NCI-H146 (cell line): ENCODE measurements at places on chromosomes 13 and 19.

GRCh38 chr13:113158946-113159345 is 498 bp downstream of the PROZ start:
- DNase-seq: no peak

GRCh38 chr13:96744367-96745331 is 249.6 kb downstream of the OXGR1 start:
- DNase-seq: no peak

DNA sequence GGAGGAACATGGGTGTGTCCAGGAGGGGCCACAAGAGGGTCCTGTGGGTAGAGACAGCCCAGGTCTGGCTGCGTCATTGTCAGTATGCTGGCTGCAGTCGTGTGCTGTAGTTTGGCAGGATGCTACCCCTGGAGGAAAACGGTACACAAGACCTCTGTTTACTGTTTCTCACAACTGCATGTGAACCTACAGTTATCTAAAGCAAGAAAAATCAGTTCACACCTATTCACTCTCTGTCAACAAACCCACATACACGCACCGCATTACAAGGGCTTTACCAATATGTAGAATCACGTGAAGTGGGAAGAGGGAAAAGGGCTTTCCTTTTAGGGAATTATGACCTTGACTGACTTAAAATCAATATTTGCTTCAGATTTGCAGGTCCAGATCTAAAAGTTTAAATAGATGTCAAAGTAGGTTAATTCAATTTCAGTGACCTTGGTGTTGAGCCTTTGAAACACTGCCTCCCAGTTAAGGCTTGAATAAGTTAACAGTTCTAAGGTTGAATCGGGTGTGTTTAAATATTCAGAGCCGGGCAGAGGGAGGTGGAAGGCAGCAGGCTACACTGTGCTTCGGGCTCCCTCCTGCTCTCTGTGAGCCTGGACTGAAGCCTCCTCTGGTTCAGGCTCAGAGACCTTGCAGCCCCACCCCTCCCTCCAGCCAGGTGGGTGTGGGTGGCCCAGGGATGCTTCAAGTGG is 17.2 kb upstream of the MCF2L start:
- no peak for DNase-seq

DNA sequence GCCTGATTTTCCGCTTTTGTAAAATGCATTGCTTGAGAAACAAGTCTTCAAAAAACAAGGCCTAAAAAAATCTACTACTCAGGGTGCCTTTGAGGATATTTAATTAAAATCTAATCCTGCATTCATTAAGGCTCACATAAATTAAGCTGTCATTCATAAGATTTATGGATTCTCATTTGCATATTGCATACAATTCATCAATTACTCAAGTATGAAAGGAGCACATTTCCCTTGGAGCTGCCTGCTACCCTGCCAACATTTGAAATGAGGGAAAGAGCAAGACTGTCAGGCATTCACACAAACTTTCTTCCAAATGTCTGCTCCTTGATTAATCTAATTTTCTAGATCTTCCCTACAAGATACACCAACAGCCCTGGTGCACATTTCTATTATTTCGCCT is 140.0 kb downstream of the DACH1 start:
- DNase-seq: no peak

GRCh38 chr19:47511128-47511517 is 3.7 kb downstream of the NAPA start:
- no peak for DNase-seq

DNA sequence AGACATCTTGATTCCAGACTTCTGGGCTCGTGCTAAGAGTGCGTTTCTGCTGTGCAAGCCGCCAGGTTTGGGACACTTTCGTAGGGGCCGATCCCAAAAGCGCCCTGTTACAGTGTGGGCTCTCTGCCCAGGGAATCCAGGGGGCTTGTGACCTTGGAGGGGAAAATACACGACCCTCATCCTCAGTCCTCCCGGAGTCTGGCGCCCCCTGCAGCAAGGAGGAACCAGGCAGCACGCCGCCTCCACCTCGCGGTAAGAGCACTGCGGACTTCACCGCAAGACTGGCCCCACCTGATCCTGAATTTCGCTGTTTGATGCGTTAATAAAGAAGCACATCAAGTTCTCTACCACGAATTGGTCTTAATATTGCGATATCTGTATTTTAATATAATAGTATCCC is 5.2 kb downstream of the POLRMT start:
- DNase-seq: no peak

GRCh38 chr13:101706651-101707050 is 254.2 kb downstream of the ITGBL1 start:
- no peak for DNase-seq

- DNase-seq: no peak
These were observed 591.5 kb upstream of the PCDH9 start for GRCh38 chr13:67821606-67822005.

DNA sequence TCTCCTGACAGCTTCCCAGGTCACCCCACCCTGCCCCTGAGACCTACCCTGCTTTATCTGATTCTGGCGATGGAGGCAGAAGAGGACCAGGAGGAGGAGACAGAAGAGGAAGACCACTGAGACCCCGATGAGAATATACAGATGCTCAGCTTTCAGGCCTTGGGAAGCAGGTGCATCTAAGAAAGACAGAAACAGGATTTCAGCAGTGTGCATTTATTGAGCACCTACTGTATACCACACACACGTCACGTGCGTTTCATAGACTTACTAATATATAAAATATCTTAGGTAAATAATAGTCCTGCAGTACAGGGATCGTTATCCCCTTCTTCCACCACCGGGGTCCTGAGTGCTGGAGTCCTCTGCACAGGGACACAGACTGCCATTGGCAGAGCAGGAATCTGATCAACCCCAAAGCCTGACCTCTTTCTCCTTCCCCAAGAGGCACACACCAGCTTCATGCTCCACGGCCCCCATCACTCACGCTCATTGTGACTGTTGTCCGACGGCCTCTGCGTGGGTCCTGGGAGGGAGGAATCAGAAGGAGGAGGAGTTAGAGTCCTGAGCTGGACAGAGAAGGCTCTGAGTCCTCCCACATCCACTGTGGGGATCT is 8.2 kb downstream of the LAIR1 start:
- DNase-seq: no peak

GRCh38 chr13:28564030-28564429 is 69.1 kb upstream of the FLT1 start:
- no peak for DNase-seq

DNA sequence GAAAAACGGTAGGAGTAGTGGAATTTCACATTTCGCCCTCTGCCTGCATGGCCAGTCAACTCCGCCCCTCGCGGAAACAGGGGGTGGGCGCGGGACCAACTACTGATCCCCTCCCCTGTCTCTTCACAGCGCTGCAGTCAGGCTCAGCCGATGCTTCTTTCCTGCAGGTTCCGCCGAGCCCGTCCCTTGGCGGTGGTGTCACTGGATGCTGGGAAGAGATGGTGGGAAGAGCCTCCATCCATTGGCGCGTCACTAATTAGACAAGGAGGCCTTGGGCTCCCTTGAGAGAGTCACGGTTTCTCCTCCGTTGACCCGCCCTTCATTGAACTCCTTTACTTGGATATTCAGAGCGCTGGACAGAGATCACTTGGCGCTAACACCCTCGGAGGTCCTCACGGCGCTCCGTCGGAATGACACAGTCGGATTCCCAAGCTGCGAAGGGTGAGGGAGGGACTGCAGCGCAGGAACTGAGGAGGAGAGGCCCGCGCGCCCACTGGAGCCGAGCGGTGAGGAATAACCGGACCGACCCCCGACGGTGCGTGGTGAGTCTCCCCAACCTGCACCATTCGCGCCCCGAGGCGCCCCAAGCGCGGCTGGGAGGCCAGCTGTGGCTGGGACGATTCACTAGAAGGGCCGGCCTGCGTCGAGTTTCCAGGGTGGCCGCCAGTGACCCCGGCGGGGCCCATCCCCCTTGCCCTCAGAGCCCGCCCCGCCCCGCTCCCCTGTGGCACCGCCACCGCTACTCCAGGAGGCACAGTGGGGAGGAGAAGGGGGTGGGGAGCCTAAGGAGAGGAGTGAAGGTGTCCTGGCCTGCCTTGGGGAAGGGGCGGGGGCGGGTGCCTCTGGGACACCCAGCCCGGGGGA is 11.2 kb upstream of the CEACAM21 start:
- DNase-seq: no peak

DNA sequence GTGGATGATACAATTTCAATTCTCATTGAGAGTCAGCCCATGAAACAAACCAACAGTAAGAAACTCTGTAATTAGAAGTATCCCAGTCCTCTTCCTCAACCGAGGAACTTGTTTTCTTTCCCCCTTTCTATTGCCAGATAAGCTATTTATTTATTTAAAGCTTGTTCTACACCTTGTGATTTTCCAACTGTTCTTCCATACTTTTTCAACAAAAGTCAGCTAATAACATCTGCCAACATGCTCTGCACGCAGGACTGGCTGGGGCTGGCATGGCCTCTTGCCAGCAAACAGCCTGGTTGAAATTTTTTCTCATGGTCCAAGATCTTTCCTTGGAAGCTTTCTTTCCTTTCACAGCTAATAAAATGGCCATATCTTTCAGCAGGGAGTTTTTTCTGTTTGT is 2.9 kb upstream of the IRS2 start:
- DNase-seq: no peak

- DNase-seq: no peak
These were observed 27.2 kb upstream of the NDUFS7 start for GRCh38 chr19:1356508-1356865.

DNA sequence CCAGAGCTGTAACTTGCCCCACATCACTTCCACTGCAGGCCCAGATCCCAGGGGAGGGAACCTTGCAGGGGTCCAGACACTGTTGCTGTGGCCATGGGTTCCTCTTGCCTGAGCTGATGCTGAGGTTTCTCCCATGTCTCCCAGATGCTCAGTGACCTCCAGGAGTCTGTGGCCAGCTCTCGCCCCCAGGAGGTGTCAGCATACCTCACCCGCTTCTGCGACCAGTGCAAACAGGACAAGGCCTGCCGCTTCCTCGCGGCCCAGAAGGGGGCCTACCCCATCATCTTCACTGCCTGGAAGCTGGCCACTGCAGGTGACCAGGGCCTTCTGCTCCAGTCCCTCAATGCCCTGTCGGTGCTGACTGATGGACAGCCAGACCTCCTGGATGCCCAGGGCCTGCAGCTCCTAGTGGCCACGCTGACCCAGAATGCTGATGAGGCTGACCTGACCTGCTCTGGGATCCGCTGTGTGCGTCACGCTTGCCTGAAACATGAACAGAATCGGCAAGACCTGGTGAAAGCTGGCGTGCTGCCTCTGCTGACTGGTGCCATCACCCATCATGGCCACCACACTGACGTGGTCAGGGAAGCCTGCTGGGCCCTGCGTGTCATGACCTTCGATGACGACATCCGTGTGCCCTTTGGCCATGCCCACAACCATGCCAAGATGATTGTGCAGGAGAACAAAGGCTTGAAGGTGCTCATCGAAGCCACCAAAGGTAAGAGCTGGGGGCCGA is 12.1 kb upstream of the SLC25A42 start:
- no peak for DNase-seq

GRCh38 chr19:5086230-5086629 is 117.3 kb downstream of the KDM4B start:
- DNase-seq: no peak

GRCh38 chr19:556611-557382 is 12.9 kb downstream of the GZMM start:
- DNase-seq: peak; percentile 17

DNA sequence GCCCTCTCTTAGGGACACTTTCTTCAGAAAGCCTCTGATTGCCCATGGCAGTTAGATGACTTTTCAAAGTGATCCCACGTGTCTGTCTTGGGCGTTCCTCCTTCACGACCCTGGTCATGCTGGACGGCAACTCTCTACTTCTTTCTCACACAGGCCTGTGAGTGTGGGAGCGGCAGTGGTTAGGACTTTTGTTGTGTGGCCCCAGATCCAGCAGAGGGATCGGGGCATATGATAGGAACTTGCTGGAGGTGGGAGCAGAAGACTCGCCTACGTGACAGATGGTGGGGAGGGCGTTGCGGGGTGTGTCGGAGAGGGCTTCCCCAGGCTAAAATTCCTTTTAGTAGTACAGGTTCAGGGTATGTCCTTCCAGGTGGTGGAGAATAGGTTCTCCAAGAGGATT is 289.5 kb upstream of the MAB21L1 start:
- no peak for DNase-seq

DNA sequence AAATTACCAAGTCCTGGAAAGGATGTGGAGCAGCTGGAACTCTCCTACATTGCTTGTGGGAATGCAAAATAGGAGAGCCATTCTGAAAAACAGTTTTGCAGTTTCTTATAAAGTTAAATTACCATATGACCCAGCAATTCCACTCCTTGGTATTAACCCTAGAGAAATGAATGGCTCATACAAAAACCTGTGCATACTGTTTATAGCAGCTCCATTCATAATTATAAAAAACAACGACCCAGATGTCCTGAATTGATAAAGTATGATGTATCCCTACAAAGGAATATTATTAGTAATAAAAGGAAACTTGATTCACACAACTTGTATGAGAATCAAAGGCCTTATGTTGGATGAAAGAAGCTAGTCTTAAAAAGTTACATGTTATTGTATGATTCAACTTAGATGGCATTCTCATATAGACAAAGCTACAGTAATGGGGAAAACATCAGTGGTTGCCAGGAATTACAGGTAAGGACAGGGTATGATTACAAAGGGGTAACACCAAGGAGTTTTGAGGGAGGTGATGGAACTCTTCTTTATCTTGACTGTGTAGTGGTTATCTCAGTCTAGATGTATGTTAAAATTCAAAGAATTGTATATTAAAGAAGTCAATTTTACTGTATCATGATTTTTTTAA is 35.4 kb downstream of the GPR180 start:
- DNase-seq: no peak

DNA sequence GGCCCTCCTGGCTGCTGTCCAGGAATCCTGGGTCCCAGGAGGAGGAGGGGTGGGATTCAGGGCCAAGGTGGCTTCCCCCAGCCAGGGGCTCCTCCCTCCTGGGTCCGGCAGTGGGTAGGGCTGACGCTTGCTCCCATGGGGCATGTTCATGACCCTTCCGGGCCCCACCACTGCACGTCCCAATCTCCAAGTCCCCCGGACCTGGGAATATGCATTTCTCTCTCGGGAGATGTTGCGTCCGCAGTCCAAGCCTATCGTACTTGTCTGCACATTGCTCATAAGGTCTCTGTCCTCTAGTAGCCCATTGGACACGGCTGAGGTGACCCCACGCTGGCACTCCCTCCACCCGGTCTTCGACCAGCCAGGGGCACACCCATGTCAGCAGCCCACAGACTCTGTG is 192.3 kb downstream of the TEX29 start:
- no peak for DNase-seq

- no peak for DNase-seq
These were observed 205.0 kb upstream of the RFC3 start for GRCh38 chr13:33612641-33613638.

DNA sequence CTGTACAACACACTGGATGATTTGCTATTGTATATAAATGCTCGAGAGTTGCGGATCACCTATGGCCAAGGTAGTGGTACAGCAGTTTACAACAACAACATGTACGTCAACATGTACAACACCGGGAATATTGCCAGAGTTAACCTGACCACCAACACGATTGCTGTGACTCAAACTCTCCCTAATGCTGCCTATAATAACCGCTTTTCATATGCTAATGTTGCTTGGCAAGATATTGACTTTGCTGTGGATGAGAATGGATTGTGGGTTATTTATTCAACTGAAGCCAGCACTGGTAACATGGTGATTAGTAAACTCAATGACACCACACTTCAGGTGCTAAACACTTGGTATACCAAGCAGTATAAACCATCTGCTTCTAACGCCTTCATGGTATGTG is 21.5 kb downstream of the OLFM4 start:
- peak; percentile 54 for DNase-seq
